ENCODE measurements at places on chromosomes 2 and 18. TPM values are rescaled to one million over a fixed set of nuclear protein-coding genes. Genes with fewer than 3 reads are reported as not detected.

DNA sequence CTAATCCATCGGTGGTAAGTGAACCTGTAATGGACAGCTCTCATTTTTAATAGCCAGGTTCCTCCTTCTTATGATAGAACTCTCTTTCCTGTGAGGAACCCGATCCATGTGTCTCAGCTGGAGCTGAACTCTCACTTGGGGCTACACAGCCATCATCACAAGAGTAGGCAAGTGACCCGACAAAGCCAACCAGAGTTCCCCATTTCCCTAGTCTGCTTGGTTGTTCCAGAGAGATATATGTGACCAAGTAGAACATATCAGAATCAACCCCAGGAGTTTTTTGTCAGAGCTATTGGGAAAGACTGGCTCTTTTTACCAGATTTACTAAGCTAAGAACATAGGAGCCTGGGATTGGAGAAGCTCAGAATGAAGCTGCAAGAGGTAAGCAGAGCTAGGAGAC, 14.6 kb upstream of the HNRNPLL start:
- no peaks in the 10 kb centered on the region for H3K36me3 ChIP-seq
- peak; percentile 60 for DNase-seq
- H3K4me1 ChIP-seq = peaks cover 9% of the 10 kb centered on the region
- no peaks in the 10 kb centered on the region for H3K27me3 ChIP-seq
- no peak overlapping the region for H3K4me3 ChIP-seq

GRCh38 chr18:63182310-63182772, 137.2 kb downstream of the BCL2 start:
- no peak overlapping the region for H3K4me3 ChIP-seq
- H3K36me3 ChIP-seq = no peaks in the 10 kb centered on the region
- H3K27ac ChIP-seq = no peak overlapping the region
- peaks cover 13% of the 10 kb centered on the region for H3K27me3 ChIP-seq

GRCh38 chr2:12192762-12193161, 446.3 kb downstream of the LPIN1 start:
- no peaks in the 10 kb centered on the region for H3K27me3 ChIP-seq
- H3K4me3 ChIP-seq = no peak overlapping the region
- H3K27ac ChIP-seq = no peak overlapping the region

The CMPK2 gene
- 2.2 TPM for total RNA-seq

DNA sequence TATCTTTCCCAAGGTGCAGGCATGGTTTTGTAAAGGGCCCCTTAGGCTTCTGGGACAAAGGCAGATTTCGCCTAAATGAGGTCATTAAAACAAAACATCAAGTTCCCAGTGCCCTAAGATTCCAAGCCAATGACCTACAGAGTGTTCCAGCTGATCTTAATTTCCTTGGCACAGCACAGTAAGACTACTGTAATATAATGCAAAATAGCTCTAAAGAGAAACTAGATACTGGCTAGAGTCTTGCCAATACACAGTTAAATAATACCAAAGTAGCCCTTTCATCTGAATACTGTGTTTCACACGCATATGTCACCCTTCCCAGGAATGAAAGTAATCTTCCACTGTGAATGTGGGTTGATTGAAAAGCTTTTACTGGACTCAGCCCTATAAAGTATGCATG, 14.7 kb downstream of the GRB14 start:
- peak; percentile 8 for DNase-seq
- H3K4me1 ChIP-seq = peaks cover 3% of the 10 kb centered on the region
- H3K4me3 ChIP-seq = no peak overlapping the region
- H3K27me3 ChIP-seq = no peaks in the 10 kb centered on the region

The STPG4 gene
- 0.72 TPM for total RNA-seq

GRCh38 chr18:73060666-73061288, 193.0 kb upstream of the NETO1 start:
- H3K4me1 ChIP-seq = no peaks in the 10 kb centered on the region
- DNase-seq = no peak
- H3K4me3 ChIP-seq = no peak overlapping the region
- H3K27me3 ChIP-seq = no peaks in the 10 kb centered on the region

DNA sequence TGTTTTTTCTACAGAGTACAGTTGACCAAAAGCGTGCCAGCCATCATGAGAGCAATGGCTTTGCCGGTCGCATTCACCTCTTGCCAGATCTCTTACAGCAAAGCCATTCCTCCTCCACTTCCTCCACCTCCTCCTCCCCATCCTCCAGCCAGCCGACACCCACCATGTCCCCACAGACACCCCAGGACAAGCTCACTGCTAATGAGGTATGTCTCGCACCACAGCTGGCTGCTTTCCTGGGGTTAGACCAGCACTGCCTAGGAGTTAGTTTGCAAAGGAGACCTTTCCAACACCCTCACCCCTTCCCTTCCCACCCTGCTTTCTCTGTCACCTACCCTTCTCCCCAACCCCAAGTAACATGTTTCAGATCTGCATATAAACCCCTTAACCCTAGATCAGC, 120.3 kb upstream of the IL1R2 start:
- peaks cover 4% of the 10 kb centered on the region for H3K4me1 ChIP-seq
- H3K27ac ChIP-seq = no peak overlapping the region
- no peak for DNase-seq
- H3K36me3 ChIP-seq = peaks cover 89% of the 10 kb centered on the region

DNA sequence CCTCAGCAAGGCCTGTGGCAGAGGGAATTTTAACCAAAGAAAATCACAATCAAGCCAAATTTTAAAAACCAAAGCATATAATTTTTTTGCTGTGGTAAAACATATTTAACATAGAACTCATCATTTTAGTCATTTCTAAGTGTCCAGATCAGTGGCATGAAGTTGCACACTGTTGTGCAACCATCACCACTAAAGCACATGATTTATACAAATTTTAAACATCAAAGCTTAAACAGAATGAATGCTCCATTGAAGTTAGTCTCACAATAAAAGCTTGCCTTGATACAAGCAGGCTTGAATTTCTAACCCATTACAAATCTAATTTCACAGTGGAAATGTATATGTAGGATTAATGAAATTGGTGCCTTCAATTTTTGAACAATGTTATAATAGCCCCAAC, 31.2 kb downstream of the FTCDNL1 start:
- H3K36me3 ChIP-seq = no peaks in the 10 kb centered on the region
- H3K4me1 ChIP-seq = no peaks in the 10 kb centered on the region
- H3K27ac ChIP-seq = no peak overlapping the region
- no peak for DNase-seq
- no peak overlapping the region for H3K4me3 ChIP-seq
- H3K27me3 ChIP-seq = no peaks in the 10 kb centered on the region

DNA sequence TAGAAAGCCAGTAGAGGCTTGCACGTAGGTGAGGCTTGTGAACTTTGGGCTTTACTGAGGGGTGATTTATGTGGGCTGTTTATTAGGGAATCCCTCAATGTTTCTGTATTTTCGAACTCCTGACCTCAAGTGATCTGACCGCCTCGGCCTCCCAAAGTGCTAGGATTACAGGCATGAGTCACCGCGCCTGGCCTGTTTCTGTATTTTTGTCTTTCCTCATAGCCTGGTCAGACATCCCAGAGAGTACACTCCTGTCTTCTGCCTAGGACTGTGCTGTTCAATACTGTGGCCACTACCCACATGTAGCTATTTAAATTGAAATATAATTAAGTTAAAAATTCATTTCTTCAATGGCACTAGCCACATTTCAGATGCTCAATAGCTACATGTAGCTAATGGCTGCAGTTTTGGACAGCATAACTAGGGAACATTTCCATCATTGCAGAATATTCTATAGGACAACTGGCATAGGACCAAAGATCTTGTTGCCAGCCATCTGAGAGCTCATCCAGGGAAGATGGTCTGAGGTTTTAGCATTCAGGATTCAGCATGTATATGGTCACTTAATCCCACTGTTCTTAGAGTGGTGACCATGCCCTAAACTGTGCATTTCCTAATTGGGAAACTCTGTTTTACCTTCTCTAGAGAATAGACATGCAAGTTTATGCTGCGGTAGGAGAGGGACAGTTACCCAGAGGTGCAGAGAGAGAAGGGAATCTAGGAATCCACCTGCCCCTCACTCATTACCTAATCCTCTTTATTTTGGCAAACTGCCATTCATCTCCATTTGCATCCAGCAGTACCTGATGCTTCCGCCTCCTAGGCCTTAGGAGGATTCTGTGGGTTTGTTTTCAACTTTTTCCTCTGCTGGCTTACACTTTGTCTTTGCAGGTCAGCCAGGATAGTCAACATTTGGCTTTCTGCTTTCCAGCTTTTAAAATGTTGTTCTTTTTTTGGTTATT, 64.4 kb downstream of the LCLAT1 start:
- no peak overlapping the region for H3K4me3 ChIP-seq
- H3K36me3 ChIP-seq = no peaks in the 10 kb centered on the region
- DNase-seq = peak; percentile 36
- H3K27ac ChIP-seq = no peak overlapping the region

Data from osteoblast (primary cell).